ENCODE measurements at places on chromosomes 12 and 14.

- DNase-seq = no peak
Measured at GRCh38 chr12:5242440-5242839, 189.5 kb upstream of the NTF3 start.

GRCh38 chr14:73173092-73173735 is 36.9 kb downstream of the PSEN1 start:
- no peak for DNase-seq

DNA sequence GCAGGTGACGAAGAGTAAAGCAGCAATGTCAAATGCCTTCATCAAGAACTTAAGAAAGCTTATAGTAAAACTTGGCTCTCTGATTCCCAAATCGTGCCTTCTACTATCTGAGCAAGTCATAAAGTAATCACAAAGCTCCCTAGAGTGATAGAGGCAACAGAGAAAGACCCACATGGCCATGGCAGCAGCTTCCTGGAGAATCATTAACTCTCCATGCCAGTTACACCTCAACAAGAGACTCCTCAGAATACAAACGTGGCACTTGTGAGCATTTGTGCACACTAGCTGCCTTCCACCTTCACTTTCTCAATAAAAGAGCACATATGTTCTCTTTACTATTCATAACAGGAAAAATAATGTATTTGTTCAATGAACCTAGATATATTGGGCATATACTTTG is 48.0 kb downstream of the PLCZ1 start:
- no peak for DNase-seq

DNA sequence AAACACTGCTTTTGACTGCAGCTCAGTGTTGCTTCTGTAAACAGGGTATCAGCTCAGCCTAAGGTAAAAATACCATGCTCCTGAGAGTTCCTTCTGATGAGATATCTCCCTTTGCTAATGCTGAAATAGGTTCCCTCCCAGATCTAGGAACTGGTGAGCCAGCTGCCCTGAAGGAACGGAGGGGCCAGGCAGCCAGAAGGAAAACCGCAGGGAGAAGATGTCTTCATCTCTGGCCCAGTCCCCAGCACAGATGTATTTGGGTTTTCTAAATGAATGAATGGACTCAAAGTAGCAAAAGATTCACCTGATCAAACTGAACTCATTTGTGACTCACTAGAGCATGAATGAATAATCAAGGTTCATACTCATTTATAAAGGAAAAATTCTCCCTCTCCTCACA is 247.8 kb downstream of the MSRB3 start:
- DNase-seq = no peak

DNA sequence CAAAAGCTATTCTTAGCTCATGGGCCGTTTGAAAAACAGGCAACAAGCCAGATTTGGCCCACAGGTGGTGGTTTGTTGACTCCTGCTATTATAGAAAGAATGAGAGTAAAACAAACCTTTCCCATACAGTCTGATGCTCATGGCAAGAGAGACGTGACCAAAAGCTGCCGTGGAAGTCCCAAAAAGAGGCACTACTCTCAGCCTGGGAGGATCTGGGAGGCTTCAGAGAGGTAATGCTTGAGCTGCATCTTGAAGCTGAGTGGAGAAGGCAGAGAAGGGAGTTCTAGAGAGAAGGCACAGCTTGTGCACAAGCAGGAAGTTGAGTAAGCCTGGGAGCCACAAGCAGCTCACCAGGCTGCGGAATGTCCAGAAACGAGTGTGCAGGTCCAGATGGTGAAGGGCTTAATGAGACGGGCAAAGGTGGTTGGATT is 9.6 kb downstream of the PLXNC1 start:
- no peak for DNase-seq

DNA sequence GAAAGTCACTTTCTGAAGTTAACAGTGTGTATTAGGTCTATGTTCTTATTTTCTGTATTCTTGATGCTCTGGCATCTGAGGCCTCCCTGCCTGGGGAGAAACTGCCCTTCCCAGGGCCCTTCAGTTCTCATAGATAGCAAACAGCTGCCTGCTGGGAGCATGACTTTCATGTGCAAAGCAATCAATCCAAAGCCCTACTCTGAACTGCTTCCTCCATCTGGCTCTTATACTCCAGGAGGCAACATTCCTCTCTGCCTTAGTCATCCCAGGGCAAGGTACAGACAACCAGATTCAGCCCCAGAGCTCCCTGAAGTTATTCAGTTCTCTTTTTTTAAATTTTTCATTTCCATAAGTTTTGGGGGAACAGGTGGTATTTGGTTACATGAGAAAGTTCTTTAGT is 41.7 kb upstream of the RIN3 start:
- DNase-seq = no peak

GRCh38 chr12:102481705-102482425 is 1.5 kb upstream of the IGF1 start:
- no peak for DNase-seq

DNA sequence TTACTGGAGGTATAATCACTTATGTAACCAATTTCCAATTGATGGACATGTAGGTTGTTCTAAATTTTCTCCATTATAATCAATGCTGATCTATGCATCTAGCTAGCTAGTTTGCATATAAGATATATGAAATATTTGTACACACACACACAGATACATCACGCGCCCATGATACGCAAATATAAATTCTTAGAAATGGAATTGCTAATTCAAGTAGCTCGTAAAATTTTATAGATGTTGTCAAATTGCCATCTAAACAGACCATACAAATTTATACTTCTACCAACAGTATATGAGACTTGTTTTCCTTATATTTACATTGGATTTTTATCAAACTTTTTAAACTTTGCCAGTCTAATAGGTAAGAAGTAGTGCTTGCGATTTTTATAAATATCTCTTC is 29.1 kb upstream of the TRIM9 start:
- no peak for DNase-seq

- DNase-seq = no peak
Measured at GRCh38 chr12:29211696-29212095, 62.6 kb downstream of the FAR2 start.

DNA sequence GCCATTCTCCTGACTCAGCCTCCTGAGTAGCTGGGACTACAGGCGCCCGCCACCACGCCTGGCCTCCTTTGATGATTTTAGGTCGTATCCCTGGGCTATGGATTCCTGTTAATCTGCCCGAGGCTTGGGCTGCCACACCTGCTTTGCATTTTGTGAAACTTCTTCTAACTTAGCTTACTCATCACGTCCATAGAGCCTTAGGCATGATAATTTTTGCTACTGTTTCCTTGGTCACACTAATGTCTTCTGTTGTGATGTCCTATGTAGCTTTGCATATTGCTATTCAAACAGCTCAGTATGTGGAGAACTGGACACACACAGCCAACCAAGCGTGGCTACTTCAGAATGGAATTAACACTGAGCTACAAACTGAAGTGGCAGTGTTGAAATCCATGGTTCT is 47.5 kb upstream of the DDX11 start:
- no peak for DNase-seq

- no peak for DNase-seq
Measured at GRCh38 chr12:69919495-69919894, 94.5 kb downstream of the MYRFL start.
